ENCODE measurements at places on chromosomes 5 and 9.

DNA sequence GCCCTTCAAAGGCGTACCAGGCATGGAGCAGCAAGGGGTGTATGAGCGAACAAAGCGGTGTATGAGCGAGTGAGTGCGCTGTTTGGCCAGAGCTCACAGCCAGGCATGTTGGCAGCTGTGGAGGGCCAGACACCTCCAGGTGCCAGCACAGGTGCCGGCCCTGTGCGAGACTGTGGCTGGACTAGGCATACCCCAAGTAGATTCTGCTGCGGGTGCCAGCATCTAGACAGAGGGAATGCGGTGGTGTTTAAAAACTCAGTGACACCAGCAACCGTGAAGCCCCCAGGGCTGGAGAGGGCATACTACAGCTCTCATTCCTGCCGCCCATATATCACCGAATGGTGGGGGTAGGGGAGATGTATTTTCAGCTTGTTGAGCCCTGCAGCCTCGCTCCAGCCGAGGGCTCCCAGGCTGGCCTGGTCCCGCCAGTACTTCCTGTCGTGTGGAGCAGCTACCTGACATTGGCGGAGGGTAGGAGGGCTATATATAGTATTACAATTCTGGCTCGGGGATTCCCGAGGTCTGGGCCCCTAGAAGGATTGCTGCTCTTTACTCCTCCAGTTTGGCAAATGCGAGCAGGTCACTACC, 1829.6 kb upstream of the NUDT12 start:
- no peak for DNase-seq

DNA sequence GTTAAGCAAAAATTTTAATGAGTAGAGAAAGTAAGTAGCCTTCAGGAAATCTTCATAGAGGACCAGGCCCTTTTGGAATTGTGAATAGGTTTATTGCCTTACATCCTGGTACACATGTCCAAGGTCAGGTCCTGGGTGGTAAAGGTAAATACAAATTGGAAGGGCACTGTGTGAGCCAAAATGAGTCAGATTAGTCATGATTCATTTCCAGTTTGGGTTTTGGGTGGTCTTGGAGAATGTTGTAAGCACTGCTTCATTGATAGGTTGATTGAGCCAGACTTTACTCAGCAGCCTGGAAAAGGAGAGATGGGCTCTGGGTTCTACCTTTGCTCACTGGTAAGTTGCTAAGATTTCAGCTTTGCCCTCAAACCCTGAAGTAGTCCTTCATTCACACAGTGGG, 82.5 kb upstream of the ZNF169 start:
- no peak for DNase-seq

DNA sequence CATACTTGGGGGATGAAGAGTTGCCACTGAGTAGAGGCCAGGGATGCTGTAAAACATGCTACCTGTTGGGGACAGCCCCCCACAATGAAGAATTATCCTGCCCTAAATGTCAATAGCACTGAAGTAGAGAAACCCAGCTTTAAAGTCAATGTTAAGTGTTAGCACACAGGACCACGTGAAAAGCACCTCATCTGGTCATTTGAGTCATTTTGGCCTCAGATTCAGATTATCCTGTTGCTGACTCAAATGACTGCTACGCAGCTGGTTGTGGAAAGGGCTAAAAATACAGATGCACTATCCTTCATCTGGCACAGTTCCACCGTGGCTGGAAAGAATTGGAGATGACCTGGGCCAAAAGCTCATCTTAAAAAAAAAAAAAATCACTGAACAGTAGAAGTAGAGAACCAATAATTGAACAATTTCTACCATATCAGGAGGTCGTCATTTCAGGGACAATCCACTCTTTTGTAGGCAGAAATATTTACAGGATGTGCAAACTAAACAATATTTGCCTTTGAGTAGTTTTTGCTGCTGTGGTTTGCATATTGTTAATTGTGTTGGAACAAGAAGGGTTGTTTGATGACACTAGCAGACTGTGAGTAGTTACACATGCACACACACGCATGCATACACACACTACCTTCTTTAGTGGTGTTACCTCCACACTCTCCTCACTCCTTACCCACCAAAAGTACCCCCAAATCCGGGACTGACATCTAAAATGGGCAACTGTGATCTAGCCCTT, 195.3 kb upstream of the KLF9 start:
- peak; percentile 21 for DNase-seq

DNA sequence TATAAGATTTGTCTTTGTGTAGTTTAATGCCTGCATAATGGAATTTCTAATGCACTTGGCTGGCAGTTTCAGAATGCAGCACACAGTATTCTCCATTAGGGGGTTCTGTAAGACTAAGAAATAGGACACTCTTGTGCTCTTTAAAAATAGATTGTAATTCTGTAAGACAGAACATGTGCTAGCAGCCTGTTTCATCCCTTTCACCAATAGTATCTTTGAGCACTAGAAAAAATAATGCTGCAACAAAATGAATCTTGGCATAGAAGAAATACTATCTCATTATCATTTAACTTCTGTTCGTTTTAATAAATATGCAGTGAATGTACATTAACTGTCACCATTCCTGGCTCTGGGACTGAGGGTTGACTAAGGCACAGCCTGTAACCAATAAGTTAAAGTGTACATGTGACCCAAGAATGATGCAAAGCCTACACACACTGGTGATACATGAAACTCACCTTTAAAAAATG, 23.8 kb upstream of the ZNF622 start:
- peak; percentile 45 for DNase-seq

- DNase-seq: peak; percentile 79
Measured at GRCh38 chr5:177317959-177318377, 6.3 kb upstream of the MXD3 start.

GRCh38 chr5:132905938-132906337, 32.5 kb downstream of the LEAP2 start:
- peak; percentile 36 for DNase-seq

- no peak for DNase-seq
Measured at GRCh38 chr5:174448662-174449061, 275.7 kb upstream of the MSX2 start.

DNA sequence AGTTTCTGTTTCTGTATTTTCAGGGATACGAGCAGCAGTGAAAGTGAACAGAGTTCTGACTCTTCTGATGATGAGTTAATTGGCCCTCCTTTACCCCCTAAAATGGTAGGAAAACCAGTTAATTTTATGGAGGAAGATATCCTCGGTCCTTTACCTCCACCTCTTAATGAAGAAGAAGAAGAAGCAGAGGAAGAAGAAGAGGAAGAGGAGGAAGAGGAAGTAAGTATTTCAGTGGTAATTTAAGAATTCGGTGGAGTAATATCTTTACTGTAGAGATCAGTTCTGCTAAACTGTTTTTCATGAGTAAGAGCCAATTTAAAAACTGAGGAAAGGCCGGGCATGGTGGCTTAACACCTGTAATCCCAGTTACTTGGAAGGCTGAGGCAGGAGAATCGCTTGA, 17.2 kb downstream of the WDR70 start:
- DNase-seq: peak; percentile 71

- no peak for DNase-seq
Measured at GRCh38 chr5:161372682-161373344, 173.7 kb downstream of the GABRB2 start.

GRCh38 chr5:106258591-106259125, 1412.1 kb downstream of the EFNA5 start:
- no peak for DNase-seq

DNA sequence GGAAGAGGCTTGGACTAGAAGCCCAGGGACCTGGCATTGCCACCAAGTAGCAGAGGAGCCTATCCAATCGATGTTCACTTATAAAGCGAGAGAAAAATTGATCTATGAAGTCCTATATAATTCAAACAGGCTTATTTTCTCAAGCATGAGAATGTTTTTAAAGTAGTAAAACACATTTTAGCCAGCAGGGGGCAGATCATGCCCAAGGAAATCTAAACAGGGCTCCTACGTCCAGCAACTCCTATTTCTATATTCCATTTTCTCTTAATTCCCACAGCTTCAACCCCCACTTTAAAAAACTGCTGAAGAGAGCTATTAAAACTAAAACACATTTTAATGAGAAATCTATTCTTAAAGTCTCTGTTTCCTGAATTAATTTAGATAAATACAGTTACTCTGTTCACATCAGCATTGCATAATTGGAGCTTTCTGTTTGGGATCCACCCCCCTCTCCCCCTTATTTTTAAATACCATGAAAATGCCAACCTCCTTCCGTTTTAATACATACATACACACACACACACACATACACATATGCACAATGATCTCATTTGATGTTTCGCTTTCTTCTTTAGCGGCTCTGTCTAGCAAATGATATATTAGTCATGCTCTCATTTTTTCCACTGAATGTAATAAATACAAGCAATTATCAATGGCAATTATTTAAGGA, 144.9 kb downstream of the MYO10 start:
- DNase-seq: peak; percentile 63

GRCh38 chr9:18893491-18893890, 139.5 kb downstream of the SAXO1 start:
- DNase-seq: no peak

DNA sequence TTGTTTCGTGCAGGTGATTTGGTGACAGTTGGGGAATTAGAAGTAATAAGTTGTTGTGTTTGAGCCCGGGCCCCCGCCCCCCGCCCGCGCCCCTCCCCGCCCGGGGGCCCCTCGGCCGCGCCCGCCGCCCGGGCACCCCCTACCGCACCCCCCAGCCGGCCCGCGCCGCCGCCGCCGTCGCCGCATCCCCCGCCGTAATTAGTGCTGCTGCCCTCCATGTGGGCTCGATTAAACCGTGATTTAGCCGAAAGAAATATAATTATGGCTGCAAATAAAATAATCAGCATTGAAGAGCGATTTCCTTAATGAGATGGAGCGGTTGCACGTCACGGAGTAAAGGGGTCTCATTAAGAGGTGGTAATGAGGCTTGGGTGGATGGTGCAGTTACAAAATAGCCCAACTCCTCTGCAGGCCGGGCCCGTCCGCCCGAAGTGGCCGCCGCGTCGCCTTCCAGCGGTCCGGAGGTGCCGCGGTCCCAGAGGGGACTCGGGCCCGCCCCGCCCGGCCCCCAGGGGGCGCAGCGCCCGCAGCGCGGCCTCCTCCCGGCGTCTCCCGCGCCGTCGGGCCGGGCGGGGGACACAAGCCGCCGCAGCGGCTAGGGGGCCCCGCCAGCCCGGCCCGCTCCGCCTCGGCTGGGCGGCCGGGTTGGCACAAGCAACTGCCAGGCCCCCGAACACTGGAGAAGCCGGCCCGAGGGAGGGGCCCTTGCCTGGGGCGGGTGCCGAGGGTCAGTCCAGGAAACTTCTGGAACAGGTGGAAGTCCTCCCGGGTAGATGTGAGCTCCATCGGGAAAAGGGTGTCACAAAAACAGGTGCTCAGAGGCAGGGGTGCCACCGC, 6.9 kb upstream of the OTP start:
- DNase-seq: no peak

GRCh38 chr9:14340219-14340873, 26.4 kb upstream of the NFIB start:
- no peak for DNase-seq

GRCh38 chr5:84014966-84015365, 294.3 kb upstream of the HAPLN1 start:
- DNase-seq: no peak

DNA sequence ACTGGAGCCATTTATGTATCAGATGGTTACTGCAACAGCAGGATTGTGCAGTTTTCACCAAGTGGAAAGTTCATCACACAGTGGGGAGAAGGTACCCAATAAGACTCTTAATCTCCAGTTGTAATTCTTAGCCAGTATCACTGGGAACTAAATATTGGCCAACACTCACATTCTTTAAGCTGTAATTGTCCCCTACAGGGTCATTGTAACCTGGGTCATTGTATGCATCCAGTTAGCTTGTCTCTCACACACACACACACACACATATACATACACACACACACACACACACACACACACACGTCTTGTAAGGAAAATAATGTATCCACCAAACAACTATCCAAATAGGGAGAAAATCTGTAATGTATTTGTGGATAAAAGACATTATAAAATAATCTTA, 113.0 kb downstream of the GIN1 start:
- DNase-seq: no peak

- DNase-seq: no peak
Measured at GRCh38 chr5:135535420-135535819, 344 bp downstream of the NEUROG1 start.

DNA sequence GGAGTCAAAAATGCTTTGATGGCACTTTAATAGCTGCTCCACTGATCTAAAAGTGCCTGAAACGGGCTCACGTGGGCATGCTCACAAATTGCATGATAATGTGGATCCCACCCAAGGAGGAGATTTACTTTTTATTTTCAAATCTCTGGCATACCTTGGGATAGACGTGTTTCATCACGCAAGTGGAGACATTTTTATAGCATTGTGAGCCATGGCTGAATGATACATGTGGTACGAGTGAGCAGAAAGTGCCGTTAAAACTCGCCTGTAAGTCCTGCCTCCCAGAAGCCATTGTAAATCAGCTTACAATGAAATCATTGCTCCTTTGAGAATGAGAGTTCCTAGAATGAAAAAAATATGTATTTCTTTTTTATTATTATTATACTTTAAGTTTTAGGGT, 514.7 kb downstream of the MAT2B start:
- no peak for DNase-seq

GRCh38 chr9:124559871-124560270, 52.7 kb upstream of the NR5A1 start:
- no peak for DNase-seq

DNA sequence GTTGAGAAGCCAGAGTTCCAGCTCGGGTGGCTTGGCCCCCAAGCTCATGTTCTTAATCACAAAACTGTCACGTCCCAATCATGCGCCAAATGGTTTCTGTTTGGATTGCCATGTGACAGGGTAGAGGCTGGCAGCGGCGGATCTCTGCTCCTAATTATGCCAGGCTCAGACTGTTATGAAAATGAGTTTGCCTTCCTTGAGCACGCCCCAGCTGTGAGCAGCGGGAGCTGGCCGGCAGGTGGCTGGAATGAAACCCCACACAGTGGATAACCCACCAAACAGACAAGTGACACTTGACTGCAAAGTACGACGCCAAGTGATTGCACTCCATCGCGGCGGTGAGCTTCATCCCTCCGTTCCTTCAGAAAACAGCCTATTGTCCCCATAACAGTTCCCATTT, 75.4 kb downstream of the CFAP77 start:
- no peak for DNase-seq

GRCh38 chr5:24401773-24402172, 243.0 kb downstream of the CDH10 start:
- peak; percentile 66 for DNase-seq

DNA sequence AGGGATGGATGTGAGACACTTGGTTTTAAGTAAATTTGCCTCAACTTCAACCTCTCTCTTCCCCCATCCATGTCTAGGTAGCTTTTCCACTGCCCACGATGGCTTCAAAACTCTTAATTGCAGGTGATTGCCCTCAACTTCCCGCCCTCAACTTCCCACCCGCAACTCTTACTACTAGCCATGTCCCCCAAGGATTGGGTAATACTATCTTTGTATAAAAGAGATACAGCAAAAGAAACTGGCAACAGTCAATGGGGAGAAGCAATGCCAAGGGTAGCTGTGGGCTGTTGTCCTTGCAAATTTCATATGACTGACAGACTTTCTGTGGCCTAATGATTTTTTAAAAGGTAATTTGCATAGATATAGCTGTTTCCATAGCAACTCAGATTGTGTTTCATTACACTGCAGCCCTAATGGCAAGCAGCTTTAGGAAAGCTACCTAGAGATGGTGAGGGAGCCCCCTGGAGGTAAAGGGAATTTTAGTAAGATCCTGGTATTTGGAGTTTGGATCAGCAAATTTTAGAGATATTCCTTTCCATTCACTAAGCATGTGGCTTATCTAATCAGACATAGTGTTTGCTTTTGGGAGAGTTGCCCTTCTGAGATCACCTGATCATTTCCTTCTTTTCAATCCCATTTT, 421.5 kb upstream of the DAP start:
- DNase-seq: no peak

Data from MV-4-11 (cell line).